Astrocyte (in vitro differentiated cells and primary cell): ENCODE measurements at places on chromosomes 7 and 10.

DNA sequence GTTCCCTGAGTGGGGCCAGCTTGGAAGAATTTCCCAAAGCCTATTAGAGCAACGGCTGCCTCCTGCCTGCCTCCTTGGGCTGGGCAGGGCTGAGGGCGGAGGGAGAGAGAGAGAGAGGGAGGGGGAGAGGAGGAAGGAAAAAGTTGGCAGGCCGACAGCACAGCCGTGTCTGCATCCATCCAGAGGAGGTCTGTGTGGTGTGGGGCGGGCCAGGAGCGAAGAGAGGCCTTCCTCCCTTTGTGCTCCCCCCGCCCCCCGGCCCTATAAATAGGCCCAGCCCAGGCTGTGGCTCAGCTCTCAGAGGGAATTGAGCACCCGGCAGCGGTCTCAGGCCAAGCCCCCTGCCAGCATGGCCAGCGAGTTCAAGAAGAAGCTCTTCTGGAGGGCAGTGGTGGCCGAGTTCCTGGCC is at the start of gene AQP1:
Gene AQP1 (plus strand): TSS at position 293 of the 409 bp plus-strand sequence. CDS start 57 bp downstream, at position 350.
- DNase-seq: peak; percentile 40

DNA sequence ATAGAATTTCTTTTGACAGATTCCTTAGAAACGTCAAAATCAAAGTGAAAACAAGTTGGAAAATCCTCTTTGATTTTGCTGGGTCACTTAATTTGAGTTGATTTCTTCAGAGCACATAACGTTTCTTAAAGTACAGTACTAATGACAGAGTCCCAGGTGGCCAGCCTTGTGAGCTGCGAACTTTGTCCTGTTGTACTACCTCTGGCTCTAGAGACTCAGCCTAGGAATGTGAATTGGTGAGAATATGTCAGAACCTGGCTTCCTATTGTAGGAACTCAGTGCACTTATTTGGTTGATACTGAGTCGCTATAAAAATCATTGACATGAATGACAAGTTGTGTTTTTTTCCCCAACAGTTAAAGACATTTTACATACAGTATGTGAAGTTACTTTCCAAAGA is 20.2 kb downstream of the SDK1 start:
- DNase-seq: no peak

GRCh38 chr10:114252883-114253282 is 13.8 kb downstream of the VWA2 start:
- DNase-seq: no peak

- DNase-seq: no peak
Measured at GRCh38 chr10:23291551-23292334, 52.9 kb downstream of the C10orf67 start.

DNA sequence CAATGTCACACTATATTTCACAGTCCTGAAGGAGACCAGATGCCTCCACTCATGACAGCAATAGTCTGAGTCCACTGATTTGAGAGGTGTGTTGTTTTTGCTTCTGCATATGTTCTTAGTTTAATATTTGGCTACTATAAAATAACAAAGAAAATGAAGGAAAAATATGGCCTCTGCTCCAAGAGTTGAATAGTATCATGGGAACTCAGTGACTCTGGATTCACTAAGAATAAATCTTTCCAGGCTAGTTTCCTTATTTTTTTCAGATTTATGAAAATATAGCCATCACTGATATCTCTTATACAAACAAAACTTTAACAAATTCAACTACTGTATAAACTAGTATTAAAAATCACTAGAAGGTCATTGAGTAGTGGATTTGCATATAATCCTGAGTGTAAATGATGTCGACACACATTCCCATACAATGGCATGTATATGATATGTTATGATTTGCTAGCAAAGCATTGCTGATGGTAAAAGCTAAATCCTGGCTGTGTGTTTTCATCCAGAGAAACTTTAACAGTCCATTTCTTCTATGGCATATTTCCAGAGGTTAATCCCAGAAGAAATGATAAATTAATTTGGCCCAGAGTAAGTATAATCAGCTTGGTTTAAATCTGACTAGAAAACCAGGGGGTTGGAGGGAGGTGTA is 66.0 kb upstream of the VIPR2 start:
- no peak for DNase-seq

DNA sequence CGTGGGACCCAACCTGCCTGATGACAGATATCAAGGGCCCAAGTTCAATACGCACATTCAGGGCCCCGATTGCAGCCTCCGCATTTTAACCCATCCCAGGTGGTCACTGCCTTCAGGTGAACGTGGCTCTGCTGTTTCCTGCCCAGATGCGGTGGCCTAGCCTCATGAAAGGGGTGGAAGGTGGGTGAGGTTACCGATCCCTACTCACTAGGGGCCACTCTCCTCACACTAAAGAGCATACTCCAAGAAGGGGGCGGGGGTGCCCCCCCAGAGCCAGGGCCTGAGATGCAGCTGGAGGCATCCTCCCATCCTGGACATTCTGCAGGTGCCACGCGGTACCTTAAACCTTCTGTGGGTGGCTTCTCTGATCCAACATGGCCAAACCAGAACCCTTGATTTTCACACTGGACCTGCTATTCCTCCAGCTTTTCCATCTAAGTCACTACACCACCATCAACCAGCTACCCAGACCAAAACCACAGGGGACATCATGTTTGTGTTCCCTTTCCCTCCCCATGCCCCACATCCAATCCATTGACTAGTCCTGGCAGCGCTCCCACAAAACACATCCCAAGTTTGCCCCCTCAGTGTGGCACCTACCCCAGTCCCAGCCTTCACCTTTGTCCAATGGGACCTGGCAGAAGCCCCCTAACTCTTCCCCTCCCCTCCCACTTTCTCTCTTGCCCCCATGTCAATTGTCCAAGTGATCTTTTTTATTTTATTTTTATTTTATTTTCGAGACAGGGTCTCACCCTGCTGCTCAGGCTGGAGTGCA is 30.0 kb downstream of the PRLHR start:
- no peak for DNase-seq

GRCh38 chr7:152752200-152752912 is 7.2 kb upstream of the ACTR3B start:
- DNase-seq: no peak

GRCh38 chr10:1657479-1657878 is 79.8 kb downstream of the ADARB2 start:
- no peak for DNase-seq

- DNase-seq: no peak
Measured at GRCh38 chr10:132816718-132817117, 30.8 kb upstream of the NKX6-2 start.

- no peak for DNase-seq
Measured at GRCh38 chr7:48671656-48672055, 252.7 kb upstream of the CDC14C start.

DNA sequence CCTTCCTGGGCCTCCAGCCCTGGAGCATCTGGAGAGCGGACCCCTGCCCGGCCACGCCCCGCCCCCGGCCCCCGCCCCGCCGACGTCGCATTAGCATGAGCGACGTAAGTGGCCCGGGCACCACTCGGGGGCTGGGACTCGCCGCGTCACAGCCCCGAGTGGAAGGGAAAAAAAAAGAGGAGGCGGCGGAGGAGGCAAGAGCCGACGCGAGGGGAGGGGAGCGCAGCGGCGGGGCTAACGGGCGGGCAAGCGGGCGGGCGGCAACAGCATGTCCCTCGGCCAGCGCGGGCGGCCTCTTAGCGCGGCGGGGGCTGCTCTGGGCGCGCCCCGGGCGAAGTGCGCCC is at the start of gene SLC18A3:
Gene SLC18A3 (plus strand): TSS at position 197 of the 344 bp plus-strand sequence. CDS start 431 bp downstream, outside the sequence.
- DNase-seq: no peak

DNA sequence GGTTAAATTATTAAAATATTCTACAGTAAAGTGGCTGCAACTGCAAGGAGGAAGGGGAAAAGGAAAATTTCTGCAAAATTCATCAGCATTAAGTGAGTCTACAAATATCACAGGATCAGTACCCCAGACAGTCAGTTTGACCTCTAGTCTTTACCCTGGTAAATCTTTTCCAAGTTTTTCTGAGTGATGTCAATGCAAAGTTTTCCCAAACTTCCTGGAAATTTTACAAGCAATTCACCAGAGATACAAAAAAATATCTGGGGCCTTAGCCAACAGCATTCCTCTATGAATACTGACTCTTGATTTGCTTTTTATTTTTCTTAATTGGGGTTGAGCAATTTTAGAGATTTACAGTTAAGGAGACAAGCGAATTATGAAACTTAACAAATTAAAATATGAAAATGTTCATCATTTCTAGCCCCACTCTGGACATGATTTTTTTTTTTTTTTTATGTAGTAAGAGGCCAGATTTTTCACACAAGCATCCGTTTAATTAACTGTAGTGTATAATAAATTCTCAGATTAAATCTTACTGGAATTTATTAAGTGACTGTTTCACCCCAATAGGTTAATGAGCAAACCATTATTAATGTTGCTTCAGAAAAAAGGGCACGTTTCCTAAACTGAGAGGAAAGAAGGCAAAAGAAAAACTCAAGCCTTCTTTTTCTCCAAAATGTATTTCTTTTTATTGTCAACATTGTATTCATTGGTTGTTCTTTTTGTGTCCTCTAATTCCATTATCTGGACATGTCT is 539.5 kb upstream of the FZD8 start:
- peak; percentile 35 for DNase-seq

GRCh38 chr7:155947051-155947450 is 134.8 kb upstream of the SHH start:
- DNase-seq: peak; percentile 77

DNA sequence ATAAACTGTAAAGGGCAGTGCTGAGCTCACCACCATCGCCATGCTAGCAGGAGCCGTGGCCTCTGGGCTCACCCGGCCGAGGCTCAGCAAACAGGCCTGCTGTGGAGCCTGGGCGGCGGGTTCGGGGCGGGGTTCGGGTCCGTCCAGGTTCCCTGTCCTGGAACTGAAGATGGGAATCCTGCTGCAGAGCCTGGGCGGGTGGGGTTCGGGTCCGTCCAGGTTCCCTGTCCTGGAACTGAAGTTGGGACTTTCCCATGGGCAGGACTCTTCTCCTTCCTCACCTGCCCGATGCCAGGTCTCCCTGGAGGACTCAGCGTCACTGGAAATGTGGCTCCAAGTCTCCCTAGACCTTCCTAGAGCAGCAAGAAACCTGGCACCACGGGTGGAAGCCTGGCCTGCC is 36.6 kb downstream of the EN2 start:
- DNase-seq: no peak

GRCh38 chr10:106500925-106501525 is 663.5 kb downstream of the SORCS1 start:
- DNase-seq: peak; percentile 2

DNA sequence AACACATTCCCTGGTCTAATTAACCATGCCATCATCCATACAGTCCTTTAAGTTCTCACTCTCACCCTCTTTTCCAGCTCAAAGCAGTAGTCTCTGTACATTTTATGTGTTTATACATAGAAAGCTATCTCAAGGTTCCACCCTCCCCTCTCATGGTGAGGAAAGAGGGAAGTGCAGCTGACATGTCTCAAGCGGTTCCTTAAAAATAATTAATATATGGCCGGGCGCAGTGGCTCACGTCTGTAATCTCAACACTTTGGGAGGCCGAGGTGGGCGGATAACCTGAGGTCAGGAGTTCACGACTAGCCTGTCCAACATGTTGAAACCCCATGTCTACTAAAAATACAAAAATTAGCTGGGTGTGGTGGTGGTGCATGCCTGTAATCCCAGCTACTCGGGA is 36.7 kb downstream of the ZC3HAV1 start:
- no peak for DNase-seq

DNA sequence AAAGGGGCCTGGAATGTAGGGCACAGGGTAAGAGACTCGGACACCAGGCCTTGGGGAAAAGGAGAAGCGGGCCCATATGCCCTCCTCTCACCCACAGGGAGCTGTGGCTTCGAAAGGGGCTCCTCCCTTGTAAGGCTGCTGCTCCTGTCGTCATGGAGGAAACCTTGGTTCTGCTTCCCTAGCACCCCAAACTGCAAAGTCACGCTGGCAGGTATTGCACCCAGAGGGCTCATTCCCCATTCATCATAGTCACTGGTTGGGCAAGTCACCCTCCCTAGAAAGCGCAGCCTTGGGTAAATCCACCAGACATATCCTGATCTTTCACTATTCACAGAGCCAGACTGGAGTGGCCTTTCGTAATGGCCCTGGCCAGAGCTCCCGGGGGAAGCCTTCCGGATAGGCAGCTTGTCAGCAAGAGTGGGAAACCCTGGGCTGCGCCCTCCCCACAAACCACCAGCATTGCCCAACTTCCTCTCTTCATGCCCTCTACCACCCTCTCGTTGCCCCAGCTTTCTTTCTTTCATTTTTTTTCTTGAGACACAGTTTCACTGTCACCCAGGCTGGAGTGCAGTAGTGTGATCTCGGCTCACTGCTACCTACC is 121.0 kb downstream of the HIP1 start:
- DNase-seq: no peak

GRCh38 chr7:52897713-52898112 is 137.7 kb upstream of the POM121L12 start:
- DNase-seq: no peak

DNA sequence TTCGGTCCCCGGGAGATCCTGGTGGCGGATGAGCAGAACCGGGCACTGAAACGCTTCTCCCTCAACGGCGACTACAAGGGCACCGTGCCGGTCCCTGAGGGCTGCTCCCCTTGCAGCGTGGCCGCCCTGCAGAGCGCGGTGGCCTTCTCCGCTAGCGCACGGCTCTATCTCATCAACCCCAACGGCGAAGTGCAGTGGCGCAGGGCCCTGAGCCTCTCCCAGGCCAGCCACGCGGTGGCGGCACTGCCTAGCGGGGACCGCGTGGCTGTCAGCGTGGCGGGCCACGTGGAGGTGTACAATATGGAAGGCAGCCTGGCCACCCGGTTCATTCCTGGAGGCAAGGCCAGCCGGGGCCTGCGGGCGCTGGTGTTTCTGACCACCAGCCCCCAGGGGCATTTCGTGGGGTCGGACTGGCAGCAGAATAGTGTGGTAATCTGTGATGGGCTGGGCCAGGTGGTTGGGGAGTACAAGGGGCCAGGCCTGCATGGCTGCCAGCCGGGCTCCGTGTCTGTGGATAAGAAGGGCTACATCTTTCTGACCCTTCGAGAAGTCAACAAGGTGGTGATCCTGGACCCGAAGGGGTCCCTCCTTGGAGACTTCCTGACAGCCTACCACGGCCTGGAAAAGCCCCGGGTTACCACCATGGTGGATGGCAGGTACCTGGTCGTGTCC is 3.7 kb downstream of the TRIM56 start:
- DNase-seq: no peak

GRCh38 chr7:2504128-2504888 is 15.3 kb upstream of the LFNG start:
- no peak for DNase-seq

DNA sequence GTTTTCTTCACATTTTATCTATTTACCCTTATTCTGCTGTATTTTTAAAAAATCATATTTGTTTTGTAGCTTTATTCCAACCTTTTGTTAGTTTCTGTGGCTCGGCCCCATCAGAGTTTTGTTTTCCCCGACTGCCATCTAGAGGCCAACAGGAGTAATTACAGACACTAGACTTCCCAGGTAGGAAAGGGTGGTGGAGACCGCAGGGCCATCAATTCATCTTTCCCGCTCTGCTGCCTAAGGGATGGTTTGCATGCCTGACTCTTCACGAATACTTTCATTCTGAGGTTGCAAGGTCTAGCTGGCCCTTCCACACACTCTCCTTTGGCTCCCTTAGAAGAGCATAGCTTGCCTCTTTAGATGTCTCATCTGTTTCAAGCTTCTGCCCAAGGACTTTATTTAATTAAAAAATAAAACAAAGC is 38.3 kb downstream of the LYZL2 start:
- peak; percentile 6 for DNase-seq

- DNase-seq: peak; percentile 23
Measured at GRCh38 chr7:22116451-22117030, 170.8 kb upstream of the CDCA7L start.

GRCh38 chr7:102073931-102074880 is 212.5 kb upstream of the SH2B2 start:
- DNase-seq: no peak

- DNase-seq: no peak
Measured at GRCh38 chr10:99425204-99425603, 5.2 kb downstream of the GOT1 start.

GRCh38 chr10:109727436-109727835 is 195.9 kb downstream of the XPNPEP1 start:
- DNase-seq: no peak
